Mesothelial cell of epicardium (in vitro differentiated cells): ENCODE measurements at places on chromosomes 12 and 14.

GRCh38 chr12:42426746-42427145 is 100.8 kb downstream of the PPHLN1 start:
- DNase-seq, result no peak

- no peak for DNase-seq
These were observed 473.9 kb downstream of the BCL11B start for GRCh38 chr14:98798099-98798498.

GRCh38 chr12:66163289-66163688 is 6.5 kb downstream of the TMBIM4 start:
- DNase-seq, result no peak

- no peak for DNase-seq
These were observed 23.5 kb downstream of the BHLHE41 start for GRCh38 chr12:26101350-26101734.

GRCh38 chr12:130621696-130622298 is 94.3 kb downstream of the RIMBP2 start:
- no peak for DNase-seq

- peak; percentile 6 for DNase-seq
These were observed 115.2 kb upstream of the RTL1 start for GRCh38 chr14:101018561-101019290.

DNA sequence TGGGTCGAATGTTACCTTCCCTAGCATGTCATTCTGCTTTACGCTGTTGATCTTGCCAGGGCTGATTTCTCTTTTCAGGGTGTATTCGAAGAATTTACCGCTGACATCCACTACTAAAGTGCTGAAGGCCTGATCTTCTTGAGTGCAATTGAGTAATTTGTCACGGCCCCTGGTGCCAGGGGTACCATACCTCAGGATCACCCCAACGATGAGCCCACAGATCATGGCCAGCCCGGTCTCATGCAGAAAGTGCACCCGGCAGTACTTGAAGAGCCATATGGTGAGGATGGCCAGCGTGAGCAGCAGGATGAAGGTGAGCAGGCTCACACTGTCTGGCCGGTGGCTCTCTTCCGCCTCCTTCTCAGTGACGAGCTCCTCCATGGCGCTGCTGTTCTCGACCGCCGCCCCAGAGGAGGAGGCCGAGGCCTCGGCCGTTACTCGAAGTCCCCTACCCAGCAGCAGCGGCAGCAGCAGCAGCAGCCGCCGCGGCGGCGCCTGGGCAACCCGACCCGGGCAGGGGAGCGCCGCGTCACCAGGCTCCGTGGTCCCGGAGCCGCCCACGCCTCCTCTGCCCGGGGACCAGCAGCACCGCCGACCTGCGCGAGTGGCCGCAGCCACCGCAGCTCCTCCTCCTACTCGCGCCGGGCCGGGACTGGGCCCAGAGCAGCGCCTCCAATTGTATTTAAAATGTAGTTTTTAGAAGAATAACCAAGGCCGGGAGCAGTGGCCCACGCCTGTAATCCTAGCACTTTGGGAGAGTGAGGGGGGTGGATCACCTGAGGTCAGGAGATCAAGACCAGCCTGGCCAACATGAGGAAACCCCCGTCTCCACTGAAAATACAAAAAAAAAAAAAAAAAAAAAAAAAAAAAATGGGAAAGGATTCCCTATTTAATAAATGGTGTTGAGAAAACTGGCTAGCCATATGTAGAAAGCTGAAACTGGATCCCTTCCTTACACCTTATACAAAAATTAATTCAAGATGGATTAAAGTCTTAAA is 58.5 kb upstream of the TMPO start:
- peak; percentile 54 for DNase-seq

- DNase-seq, result no peak
These were observed 444.8 kb upstream of the RGS6 start for GRCh38 chr14:71487449-71487848.
